ENCODE measurements at places on chromosomes 6 and 20.

DNA sequence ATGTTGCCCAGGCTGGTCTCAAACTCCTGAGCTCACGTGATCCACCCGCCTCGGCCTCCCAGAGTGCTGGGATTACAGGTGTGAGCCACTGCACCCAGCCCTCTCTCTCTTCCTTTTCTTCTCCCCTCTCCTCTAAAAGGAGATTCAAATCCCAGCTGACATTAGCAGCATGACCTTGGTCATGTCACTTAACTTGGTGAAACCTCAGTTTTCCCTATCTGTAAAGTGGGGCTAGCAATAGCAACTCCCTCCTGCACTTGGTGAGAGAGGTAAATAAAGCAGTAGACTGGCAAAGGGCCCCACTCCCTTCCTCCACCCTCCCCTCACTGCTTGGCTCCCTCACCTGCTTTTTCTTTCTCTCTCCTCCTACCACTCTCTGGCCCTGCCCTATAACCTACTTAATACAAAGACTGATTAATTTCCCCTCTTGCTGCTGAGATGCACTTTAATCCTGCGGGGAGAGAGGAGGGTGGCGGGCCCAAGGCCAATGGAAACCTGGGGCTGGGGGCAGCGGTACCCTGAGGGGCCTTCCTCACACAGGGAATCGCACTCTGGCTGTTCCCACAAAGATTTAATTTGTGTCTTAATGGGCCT is 54.2 kb upstream of the ZFAND3 start:
- no peak for DNase-seq

DNA sequence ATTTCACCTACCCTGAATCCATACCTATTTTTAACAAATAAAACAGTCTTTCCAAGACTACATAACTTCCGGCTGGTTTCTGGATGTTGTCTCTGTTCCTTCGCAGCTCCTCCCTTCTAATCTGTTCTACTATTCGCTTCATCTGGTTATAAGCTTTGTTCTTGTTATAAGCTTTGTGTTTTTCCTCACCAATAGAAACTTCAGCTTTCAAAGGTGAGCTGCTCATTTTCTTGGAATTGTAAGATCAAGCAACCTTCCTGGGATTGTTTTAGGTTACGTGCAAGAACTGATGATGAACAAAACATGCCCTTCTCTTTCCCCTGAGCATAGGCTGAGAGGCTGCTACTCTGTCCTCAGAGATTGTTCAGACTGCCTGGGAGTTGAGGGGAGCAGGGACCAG is 2.1 kb downstream of the GFOD1 start:
- DNase-seq, result no peak

- DNase-seq, result no peak
Observed at GRCh38 chr6:39778581-39779255, 13.5 kb upstream of the DAAM2 start.

- no peak for DNase-seq
Observed at GRCh38 chr6:158071121-158072082, 89.7 kb downstream of the SYNJ2 start.

DNA sequence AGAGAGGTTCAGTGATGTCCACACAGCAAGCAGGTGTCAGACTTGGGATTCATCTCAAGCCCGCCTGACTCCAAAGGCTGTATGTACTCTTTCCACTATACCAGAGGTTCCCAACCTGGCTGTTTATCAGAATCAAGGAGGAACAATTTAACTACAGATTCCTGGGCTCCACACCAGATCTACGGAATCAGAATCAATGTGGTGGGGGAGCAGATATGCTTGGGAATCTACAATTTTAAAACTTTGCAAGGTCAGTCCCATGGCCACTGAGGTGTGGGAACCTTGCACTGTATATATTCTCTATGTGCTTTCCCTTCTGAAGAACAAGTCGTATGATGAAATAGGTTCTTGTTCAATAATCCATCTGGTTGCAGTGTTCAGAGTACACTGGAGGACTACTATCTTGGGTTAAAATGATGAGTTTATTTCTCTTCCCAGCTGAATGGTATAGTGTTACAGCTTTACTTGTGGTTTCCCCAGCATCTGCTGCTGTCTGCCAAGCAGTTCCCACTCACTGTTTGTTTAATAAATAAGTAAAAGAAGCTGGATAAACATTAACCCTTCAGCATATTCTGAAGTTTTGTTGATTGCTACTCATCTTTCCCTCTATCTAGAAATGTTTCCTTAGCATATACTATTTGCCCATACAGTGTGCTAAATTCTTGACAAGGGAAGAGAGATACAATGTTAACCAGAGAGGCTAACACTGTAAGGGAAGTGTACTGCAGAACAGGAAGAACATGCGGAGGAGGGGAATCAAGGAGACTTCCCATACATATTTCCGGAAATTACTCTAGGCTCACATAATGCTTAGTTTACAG is 9.9 kb downstream of the TTI1 start:
- no peak for DNase-seq

- no peak for DNase-seq
Observed at GRCh38 chr20:54105653-54106052, 35.3 kb upstream of the BCAS1 start.

GRCh38 chr20:63028461-63028921 is 21.7 kb upstream of the BHLHE23 start:
- DNase-seq, result no peak

DNA sequence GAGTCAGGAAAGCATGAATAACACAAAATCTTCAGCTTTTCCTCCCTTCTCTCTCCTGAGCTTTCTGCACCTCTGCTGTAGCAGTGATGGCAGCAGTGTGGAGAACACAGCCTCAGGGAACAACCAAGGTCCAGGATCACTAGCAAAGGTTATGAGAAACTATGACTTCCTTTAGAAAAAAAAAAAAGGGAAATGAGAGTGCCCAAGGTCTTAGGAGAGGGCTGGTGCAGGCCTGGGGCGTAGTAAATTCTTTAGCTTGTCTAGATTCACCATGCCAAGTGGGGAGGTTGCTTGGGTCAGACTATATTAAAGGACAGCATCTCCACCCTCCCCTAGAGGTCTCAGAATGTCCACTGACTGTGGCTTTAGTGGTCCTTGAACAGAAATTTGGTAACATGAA is 40.4 kb upstream of the POLR1H start:
- no peak for DNase-seq

DNA sequence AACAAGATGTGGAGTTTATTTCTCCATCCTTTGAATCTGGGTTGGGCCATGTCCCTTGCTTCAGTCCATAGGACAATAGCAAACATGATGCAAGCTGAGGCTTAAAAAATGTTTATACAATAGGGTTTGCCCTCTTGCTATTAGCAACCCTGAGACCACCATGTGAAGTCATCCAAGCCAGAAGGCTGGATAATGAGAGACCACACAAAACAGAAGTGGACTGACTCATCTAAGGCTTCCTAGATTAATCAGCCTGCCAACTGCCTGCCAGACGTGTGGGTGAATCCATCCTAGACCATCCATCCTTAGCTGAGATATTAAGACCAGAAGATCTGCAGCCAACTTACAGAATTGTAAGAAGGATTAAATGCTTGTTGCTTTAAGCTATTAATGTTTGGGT is 38.1 kb upstream of the ISM1 start:
- DNase-seq, result no peak

DNA sequence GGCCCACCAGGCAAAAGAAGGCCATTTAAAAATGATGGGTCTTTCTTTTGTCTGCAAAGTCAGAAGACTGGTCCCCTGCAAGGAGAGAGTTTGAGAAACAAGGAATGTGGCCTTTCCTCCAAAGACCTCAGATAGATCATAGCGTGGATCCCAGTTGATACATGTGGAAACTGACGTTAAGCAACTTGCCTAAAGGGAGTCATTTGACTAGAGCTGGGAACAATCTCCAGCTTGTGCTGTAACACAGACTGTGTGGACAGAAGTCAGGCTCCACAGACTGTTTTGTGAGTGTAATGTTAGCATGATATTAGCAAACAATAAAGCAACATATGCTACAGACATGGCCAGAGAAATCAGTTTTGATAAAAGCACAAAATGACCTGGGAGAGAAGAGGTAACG is 140.4 kb upstream of the CITED2 start:
- DNase-seq, result no peak

Data from hippocampal formation (tissue), 2 donors.